Hippocampal formation (tissue), 2 donors: ENCODE measurements at places on chromosomes 6 and 20.

- no peak for DNase-seq
Measured at GRCh38 chr20:48025051-48025515, 239.8 kb upstream of the SULF2 start.

GRCh38 chr6:132872923-132873322 is 58.6 kb downstream of the RPS12 start:
- no peak for DNase-seq

DNA sequence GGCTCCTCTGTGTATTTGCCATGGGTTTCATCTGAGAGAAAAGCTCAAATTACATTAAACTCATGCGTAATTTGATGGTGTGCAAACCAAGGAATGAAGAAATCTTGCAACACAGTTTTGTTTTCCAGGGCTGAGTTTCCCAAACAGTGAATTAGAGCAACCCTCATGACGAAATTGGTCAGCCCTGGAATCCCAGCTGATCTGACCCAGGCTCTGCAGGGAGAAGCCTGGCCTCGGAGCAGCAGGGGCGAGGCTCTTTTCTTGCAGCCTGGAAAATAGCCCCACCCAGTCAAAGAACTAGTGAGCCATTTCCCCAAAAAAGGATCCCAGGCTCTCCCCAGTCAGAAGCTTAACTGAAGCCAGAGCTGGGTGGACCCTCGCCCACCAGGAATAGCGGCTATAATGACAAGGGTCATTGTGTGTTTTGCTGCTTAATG is 107.3 kb upstream of the SNX9 start:
- DNase-seq, result no peak

DNA sequence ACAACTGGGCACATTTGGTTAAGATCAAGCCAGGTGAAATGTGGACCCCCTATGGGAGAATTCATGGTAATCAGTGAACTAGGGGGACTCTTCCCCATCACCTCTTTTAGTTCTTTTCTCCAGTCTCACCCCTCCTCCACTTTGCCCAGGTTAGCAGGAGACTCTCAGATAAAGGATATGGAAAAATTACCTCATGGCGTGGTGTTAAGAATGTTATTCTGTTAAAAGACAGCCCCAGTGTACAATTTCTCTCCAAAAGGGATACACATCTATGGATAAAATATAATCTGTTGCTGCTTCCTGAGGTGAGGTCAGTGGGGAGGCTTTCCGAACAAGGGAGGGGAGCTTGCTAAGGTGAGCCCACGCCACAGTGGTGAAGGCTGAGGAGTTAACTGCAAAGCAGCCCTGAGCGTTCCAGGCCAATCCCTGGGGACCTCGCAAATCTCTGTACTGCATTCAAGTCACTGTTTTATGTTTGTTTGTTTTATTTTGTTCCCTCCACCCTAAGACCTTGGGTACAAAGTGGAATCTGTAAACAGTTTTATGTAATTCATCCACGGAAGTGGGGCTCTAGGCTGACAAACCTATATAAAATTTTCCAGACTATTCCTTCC is 52.0 kb downstream of the ADGRF1 start:
- no peak for DNase-seq

DNA sequence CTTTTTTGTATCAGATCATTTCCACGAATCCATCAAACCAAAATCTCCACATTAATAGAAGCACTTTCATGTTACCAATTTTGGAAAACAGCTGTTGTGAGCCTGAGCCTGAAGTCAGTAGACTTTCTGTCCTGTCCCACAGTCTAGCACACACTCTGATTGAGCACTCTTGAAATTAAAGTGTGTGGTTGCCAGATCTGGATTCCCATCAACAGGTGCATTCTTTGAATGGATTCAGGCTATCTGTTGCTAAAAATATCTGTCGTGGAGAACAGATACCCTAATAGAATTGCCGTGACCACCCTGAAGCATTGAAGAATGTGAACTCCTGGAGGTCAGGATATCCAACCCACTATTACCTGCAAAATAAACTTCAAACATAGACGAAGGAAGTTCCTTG is 73.3 kb downstream of the TFAP2A start:
- no peak for DNase-seq

DNA sequence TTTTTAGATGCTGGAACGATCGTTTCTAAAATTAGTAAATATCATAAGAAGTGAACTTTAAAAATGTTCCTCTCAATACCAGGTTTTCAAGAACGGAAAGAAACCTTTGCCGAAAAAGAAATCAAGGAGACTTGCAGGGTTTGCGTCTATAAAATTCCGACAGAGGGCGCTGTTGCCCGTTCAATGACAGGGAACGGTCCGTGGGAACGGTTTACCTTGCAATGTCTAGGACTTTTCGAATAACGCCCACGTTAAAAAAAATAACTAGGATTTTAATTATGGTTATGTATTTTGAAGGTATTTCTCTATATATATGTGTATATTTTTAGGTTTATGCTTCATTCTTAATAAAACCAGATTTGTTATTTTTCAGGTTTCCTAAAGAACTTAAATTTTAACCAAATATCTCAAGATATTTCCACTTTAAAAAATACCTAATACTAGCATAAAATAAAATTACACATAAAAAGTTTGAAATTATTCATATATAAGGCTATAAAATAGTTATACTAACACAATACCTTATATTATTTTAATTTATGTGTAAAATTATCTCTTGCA is 2.5 kb upstream of the TFAP2B start:
- DNase-seq, result peak; percentile 57

DNA sequence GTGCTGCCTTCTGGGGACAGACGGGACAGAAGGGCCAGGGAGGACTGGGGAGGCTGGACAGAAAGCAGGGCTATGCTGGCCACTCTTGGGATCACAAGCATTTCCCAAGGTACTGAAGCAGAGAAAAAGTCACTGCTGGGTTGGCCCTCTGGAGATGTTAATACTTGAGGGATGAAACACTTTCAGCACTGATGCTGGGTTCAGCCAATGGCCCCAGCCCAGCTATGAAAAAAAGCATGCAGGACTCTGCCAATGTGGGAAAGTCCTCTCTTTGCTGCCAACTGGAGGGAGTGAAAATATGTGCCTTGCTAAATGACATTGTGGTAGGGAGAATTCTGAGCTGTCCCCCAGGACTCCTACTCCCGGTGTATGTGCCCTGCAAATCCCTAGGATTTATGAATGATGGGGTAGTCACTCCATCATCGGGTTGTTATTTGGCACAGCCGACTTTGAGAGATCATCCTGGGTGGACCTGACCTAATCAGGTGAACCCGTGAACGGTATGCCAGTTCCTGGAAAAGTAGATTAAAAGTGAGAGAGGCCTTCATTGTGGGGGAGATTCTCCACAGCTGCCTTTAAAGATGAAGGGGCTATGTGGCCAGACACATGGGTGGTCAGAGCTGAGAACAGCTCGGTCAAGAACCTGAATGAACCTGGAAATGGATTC is 119.9 kb upstream of the TRAF3IP2 start:
- DNase-seq, result no peak

- DNase-seq, result no peak
Measured at GRCh38 chr6:167510648-167511047, 185.8 kb downstream of the TTLL2 start.

GRCh38 chr6:10733151-10733715 is 10.4 kb downstream of the TMEM14C start:
- DNase-seq, result no peak

GRCh38 chr6:32979720-32980487 is 11.5 kb downstream of the BRD2 start:
- DNase-seq, result no peak

GRCh38 chr6:70538376-70538775 is 28.4 kb upstream of the SDHAF4 start:
- no peak for DNase-seq

GRCh38 chr6:37320646-37321045 is 33.1 kb upstream of the RNF8 start:
- no peak for DNase-seq

DNA sequence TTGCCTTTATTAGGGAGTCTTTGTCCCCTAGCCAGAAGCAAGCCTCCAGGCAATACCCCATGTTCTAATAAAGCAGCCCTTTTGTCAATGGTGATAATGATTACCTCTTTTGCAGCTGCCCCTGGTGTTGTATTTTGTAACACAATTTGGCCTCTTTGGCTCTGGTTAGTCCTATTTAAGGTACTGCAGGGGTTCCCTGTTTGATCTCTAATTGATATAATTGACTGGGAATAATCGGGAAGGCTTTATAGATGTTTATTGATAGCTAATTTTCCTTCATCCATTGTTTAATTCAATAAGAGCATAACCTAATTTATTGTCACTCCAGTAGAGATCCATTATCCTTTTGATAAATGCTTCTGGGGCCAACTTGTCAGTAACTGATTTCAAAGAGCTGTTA is 537.2 kb downstream of the PKHD1 start:
- no peak for DNase-seq

GRCh38 chr20:58995461-58996225 is 11.4 kb downstream of the CTSZ start:
- DNase-seq, result no peak

GRCh38 chr20:17613328-17614175 is 43.7 kb downstream of the DSTN start:
- no peak for DNase-seq

GRCh38 chr6:33850869-33851541 is 47.2 kb upstream of the MLN start:
- DNase-seq, result no peak

- peak; percentile 79 for DNase-seq
Measured at GRCh38 chr20:19995220-19995863, 21.8 kb upstream of the NAA20 start.

DNA sequence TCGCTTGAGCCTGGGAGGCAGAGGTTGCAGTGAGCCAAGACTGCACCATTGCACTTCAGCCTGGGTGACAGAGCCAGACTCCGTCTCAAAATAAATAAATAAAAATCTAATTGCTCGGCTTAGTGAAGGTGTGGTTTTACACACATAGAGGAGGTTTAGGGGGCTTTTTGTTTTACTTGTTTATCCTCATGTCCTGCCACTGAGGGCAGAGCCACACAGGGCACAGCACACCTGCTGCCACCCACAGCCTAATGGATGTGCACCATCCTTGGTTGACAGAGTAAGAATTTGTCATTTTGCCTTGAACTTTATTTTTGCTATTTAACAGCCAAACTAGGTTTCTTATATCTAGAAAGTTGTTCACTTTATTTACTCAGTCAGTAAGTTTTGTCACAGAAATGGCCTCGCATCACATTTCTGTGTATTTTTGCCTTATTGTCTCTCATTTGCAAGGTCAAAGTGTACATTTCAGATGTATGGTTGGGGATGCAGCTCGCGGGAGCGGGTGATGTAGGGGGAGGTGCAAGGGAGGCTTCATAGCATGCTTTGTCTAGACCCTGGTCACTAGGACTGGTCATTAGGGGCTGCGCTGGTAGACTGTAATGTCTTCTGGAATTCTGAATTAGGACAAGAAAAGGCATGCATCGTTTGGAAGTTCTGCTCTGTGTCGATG is 67.8 kb upstream of the NAA20 start:
- no peak for DNase-seq

DNA sequence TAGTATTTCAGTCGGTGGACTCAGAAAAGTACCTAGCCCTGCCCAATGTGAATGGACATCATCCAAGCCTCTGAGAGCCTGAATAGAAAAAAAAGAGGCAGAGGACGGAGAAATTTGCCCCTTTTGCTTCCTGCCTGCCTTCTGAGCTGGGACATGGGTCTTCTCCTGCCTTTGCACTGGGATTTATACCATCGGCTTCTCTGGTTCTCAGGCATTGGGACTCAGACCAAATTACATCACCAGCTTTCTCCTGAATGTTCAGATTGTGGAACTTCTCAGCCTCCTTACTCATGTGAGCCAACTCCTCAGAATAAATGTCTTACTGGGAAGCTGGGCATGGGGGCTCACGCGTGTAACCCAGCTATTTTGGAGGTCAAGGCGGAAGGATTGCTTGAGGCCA is 19.8 kb downstream of the KCNB1 start:
- DNase-seq, result no peak

DNA sequence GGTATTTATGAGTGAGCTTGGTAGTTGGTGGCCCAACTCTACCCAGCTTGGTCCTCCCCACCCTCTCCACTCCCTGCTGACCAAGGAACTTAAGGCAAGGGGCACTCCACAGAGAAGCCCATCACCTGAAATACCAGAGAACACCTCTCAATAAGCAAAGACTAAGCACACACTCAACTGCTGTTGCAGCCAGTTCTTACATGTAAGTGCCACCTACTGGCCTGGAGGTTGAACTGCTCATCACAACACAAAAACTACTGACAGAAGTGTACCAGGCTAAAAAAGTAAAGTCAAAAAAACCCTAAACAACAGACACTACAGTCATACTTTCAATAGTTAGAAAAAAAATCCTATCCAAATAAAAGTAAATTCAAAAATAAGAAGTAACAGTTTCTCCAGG is 146.2 kb downstream of the FAM83B start:
- DNase-seq, result no peak

DNA sequence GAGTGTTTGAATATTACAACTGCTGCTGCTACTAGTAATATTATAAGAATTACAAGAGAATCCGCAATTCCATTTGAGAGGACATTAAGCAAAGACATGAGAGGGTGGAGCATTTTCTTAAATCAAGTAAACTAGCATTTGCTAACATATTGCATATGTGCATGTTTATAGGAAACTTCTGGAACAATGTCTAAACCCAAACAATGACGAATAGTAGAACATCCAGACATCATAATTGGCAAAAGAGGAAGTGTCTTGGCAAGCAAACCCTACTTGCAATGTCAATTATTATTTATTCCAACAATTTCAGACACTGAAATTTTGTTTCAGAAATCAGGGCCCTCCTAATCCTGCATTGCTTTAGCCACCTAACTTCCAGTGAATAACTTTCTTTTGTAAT is 1155.3 kb upstream of the GJE1 start:
- DNase-seq, result no peak

GRCh38 chr6:43291708-43292107 is 6.4 kb upstream of the SLC22A7 start:
- no peak for DNase-seq

- DNase-seq, result no peak
Measured at GRCh38 chr20:35697696-35698297, 1.4 kb downstream of the NFS1 start.

GRCh38 chr6:2797564-2798031 is 32.4 kb downstream of the WRNIP1 start:
- DNase-seq, result no peak
